T-helper 1 cell (primary cell): ENCODE measurements at places on chromosomes 2 and 18.

GRCh38 chr18:32776561-32776960 lies 3.7 kb upstream of the KLHL14 start:
- DNase-seq: no peak

- DNase-seq: no peak
These were observed 82.4 kb downstream of the RTP5 start for GRCh38 chr2:241951920-241952319.

GRCh38 chr2:235541016-235541415 lies 47.2 kb downstream of the AGAP1 start:
- DNase-seq: no peak

GRCh38 chr18:65498605-65499004 lies 252.2 kb upstream of the CDH7 start:
- DNase-seq: no peak

DNA sequence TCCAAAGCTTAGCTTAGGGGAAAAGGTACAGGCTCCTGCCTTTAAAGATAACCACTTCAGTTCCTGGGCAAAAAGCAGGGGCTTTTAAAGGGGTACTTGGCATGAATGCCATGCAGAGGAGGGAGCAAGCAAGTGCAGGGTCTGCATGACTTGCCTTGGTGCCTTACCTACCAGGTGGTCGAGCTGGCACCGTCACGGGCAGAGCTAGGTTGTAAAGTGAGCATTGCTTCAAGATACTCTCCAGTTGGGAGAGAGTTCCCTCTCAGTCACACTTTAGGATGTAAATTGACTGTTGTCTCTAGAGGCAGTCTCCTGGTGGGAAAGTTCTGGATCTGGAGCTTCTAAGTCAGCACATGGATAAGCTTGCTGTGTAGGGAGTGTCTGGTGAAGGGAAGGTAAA lies 58.6 kb upstream of the MCFD2 start:
- no peak for DNase-seq

- DNase-seq: no peak
These were observed 47.9 kb downstream of the MBP start for GRCh38 chr18:77084688-77085035.

GRCh38 chr18:54882318-54882717 lies 54.0 kb downstream of the RAB27B start:
- DNase-seq: no peak

- no peak for DNase-seq
These were observed 133.5 kb downstream of the FAM124B start for GRCh38 chr2:224268441-224268840.

DNA sequence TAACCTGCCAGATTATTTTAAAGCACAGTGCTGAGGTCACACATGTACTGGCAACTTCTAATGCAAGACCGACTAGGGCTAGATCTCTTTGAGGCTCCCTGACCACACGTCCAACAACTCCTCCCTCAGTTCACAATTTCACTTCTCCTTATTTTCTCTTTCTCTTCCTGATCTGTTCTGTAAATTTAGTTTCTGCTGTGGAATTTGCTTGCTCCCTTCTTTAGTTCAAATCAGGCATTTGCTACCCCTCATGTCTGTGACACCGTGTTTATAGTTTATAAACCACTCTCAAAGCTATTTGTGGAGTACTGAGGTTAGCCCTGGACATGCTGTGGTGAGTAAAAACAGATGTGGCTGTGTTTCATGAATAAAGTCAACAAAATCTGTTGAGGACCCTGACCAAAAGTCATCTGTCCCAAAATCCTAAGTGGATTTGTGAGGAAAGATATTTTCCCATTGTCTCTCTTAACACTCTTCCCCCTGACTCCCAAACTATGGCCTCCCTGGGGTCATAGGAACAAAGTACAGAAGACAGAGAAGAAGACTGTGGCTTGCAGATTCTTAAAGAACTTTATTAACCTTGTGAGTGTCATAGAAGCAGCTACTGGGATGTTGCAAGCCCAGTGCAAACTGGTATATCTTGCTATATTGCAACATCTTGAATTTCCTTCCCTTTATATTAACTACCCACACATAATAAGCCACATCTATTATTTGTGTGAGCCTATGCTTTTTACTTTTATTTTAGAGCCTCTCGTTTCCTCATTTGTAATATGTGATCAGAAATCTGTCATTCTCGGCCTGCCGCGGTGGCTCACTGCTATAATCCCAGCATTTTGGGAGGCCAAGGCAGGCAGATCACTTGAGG lies 3.5 kb upstream of the NAGK start:
- DNase-seq: no peak

DNA sequence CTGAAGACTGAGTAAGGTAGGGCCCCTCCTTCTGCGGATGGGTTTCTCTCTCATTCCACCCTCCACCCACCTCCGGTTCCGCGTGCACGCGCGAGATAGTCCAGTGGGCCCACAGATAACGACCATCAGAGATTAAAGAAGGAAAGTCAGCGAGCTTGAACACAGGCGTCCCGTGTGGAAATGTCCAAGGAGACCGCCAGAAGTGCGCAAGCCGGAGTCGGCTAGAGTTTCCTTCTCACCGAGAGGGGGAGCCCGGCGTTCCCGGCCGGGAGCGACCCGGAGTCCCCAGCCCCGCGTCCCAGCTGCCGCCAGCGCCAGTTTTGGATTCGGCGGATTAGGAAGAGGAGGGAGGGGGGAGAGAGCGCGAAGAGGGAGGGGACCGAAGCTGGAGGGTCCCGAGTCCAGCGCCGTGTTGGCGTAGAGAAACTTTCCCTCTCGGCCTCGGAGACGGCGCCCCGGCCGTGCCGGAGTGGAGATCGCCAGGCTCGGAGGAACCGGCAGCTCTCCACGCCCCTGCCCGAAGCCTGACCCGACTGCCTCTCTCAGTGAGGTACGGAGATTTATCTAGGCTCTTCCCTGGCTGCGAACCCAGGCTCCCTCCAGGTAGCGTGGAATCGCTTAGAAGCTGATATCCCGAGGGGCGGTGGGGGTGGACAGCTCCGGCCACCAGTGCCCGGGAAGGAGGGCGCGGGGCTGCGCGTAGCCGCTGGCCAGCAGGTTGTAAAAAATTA lies at the start of gene GULP1:
Gene GULP1, plus strand, starts transcription at position 258 of the 731 bp plus-strand sequence. CDS start 185,829 bp downstream, outside the sequence.
- no peak for DNase-seq

GRCh38 chr2:174580951-174581350 lies 16.7 kb downstream of the WIPF1 start:
- DNase-seq: no peak

DNA sequence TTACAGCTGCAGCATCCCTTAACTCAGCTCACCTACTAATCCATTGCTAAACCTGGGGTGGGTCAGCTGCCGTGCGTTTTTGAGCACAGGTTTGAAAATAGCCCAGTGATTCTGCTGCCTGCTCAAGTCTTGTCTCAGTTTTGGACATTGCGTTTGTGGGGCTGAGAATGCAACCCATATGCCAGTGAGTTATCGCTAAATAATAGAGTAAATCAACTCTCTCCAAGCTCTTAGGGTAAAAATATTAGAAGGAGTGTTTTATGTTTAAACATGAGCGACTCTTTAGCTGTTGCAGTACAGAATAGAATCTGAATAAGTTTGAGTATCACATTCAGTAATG lies 2.1 kb downstream of the TSHZ1 start:
- no peak for DNase-seq

DNA sequence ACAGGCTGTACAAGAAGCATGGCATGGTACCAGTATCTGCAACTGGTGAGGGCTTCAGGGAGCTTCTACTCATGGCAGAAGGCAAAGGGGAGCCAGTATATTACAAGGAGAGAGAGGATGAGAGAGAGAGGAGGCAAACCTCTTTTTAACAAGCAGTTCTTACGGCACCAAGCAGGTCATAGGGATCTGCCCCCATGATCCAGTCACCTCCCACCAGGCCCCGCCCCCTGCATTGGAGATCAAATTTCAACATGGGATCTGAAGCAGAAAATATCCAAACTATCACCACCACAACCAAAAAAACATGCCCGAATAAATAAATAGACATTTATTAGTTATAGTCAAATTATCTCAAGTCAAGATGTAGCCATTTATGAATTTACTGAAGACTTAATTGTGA lies 14.5 kb upstream of the SLC35F5 start:
- DNase-seq: no peak

DNA sequence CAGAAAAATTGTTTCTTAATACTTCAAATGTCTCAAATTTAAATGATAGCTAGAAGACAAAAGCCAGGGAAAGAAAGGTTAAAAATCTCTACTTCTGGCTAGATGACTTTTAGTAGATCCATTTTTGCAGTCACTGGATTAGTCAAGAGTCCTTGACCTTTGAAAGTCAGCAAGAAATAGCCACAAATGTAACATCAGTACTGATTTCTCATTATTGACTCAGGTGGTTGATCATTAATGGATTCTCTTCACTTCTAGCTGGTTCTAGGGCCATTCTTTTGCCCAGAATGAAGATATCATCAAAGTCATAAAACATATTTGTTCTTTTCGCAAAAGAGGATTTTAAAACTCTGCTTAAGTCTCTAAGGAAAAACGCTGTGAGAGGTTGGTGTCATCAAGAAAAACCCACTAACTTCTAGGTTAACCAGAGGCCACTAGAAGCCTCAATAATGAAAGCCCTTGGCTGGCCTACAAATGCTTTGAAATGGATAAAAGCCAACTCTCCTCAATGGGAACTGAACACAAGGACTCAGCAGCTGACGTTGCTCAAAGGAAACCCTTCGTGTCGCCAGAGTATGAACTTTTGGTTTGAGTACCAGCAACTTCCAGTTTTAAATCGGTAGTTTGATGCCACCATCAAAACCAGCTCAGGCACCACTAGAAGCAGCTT lies 66.3 kb downstream of the IRS1 start:
- DNase-seq: no peak

- DNase-seq: no peak
These were observed 298.0 kb downstream of the DSEL start for GRCh38 chr18:67218556-67218955.

GRCh38 chr18:39705362-39705761 lies 2139.8 kb upstream of the CELF4 start:
- DNase-seq: no peak
